Endothelial cell of coronary artery (primary cell): ENCODE measurements at places on chromosomes 12 and 14. TPM values are rescaled to one million over a fixed set of nuclear protein-coding genes. Genes with fewer than 3 reads are reported as not detected.

The NRIP2 gene
- not detected in 2 replicates for total RNA-seq

The GAS2L3 gene
- 13.6 and 28.0 TPM in 2 replicates for total RNA-seq

The RARG gene
- 4.0 and 8.5 TPM in 2 replicates for total RNA-seq

The WDR89 gene
- total RNA-seq, result 14.8 and 17.8 TPM in 2 replicates

The CEBPE gene
- total RNA-seq, result not detected in 2 replicates

The WNT5B gene
- total RNA-seq, result 0.27 and 8.4 TPM in 2 replicates

The KLHL33 gene
- total RNA-seq, result not detected in 2 replicates

The LRRIQ1 gene
- 0.09 and 0.18 TPM in 2 replicates for total RNA-seq

The TMEM132D gene
- total RNA-seq, result not detected in 2 replicates

The INHBC gene
- total RNA-seq, result not detected in 2 replicates

The TAS2R8 gene
- total RNA-seq, result 0.09 TPM in 1 of 2 replicates, not detected in the other

The HOXC6 gene
- total RNA-seq, result 0.66 TPM in 1 of 2 replicates, not detected in the other

The OASL gene
- 0.19 and 0.36 TPM in 2 replicates for total RNA-seq

The PRKCH gene
- 190 and 240 TPM in 2 replicates for total RNA-seq

The SRRM4 gene
- total RNA-seq, result not detected in 2 replicates

The KITLG gene
- 22.0 and 24.1 TPM in 2 replicates for total RNA-seq

The MAP1LC3B2 gene
- 0.18 and 0.19 TPM in 2 replicates for total RNA-seq

The SLC6A15 gene
- total RNA-seq, result 0.18 and 1.0 TPM in 2 replicates

The ZDHHC22 gene
- 0.09 TPM in 1 of 2 replicates, not detected in the other for total RNA-seq

The TMEM63C gene
- 0.72 and 0.75 TPM in 2 replicates for total RNA-seq

The TDRD9 gene
- 1.0 and 1.3 TPM in 2 replicates for total RNA-seq

The CKB gene
- 3.5 and 8.6 TPM in 2 replicates for total RNA-seq

The SYT1 gene
- total RNA-seq, result 1.7 TPM in 2 replicates

The BCL2L2 gene
- 12.1 and 14.6 TPM in 2 replicates for total RNA-seq

The SLC7A8 gene
- 0.63 TPM in 1 of 2 replicates, not detected in the other for total RNA-seq

The C1QL4 gene
- not detected in 2 replicates for total RNA-seq

The P2RX2 gene
- total RNA-seq, result not detected in 2 replicates

The SLC38A6 gene
- total RNA-seq, result 20.7 and 23.3 TPM in 2 replicates

The A2ML1 gene
- total RNA-seq, result not detected in 2 replicates

The OR4E1 gene
- not detected in 2 replicates for total RNA-seq

The SLC39A2 gene
- not detected in 2 replicates for total RNA-seq

The ZNF705A gene
- under 0.01 TPM in 1 of 2 replicates, not detected in the other for total RNA-seq

The POTEG gene
- not detected in 2 replicates for total RNA-seq

The NPAS3 gene
- total RNA-seq, result 0.09 TPM in 2 replicates

The SLC25A21 gene
- 0.09 and 1.5 TPM in 2 replicates for total RNA-seq

The SLC5A8 gene
- not detected in 2 replicates for total RNA-seq

The KCNC2 gene
- not detected in 2 replicates for total RNA-seq

The AMDHD1 gene
- 0.09 TPM in 1 of 2 replicates, not detected in the other for total RNA-seq

The MARCHF9 gene
- total RNA-seq, result 3.0 and 3.2 TPM in 2 replicates

The NEDD1 gene
- 25.1 and 27.6 TPM in 2 replicates for total RNA-seq

The CLEC4A gene
- total RNA-seq, result 0.09 TPM in 1 of 2 replicates, not detected in the other

The KRT79 gene
- total RNA-seq, result 0.28 TPM in 1 of 2 replicates, not detected in the other

The TRAFD1 gene
- total RNA-seq, result 22.7 and 29.6 TPM in 2 replicates

The ASCL4 gene
- not detected in 2 replicates for total RNA-seq

The MLXIP gene
- 12.9 and 23.8 TPM in 2 replicates for total RNA-seq

The CFAP73 gene
- total RNA-seq, result not detected in 2 replicates

The MGP gene
- total RNA-seq, result 65.4 and 192 TPM in 2 replicates

The FSCB gene
- not detected in 2 replicates for total RNA-seq

The DAO gene
- not detected in 2 replicates for total RNA-seq

The SDR9C7 gene
- total RNA-seq, result not detected in 2 replicates

The KIF26A gene
- 2.7 and 15.2 TPM in 2 replicates for total RNA-seq

The MANSC1 gene
- 3.5 and 5.3 TPM in 2 replicates for total RNA-seq

The SSTR1 gene
- total RNA-seq, result 0.09 and 0.94 TPM in 2 replicates
